Stimulated activated naive B cell treated with anti-CD40 and anti-IgM and Interleukin-4, amounts not matched to agents 10 μg/mL and 1 μg/mL and 100 μg/mL, for 72 hours (primary cell): ENCODE measurements at places on chromosomes 7 and 10.

DNA sequence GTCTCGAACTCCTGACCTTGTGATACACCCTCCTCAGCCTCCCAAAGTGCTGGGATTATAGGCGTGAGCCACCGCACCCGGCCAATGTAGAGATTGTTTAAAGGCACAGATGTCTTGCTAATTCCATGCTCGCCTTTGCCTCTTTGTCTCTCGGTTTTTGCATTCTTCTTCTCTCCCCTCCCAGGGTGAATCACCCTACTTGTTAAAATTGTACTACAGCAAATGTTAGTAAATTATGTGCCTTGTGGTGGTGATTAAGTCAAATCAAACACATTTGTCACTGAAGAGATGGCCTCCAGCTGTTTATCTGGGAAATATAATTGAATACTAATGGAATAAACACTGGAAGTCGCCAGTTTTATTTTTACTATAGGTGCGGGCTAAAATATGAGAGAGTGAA, 384.4 kb upstream of the AUTS2 start:
- DNase-seq: no peak

- no peak for DNase-seq
Observed at GRCh38 chr7:158001003-158001402, 586.6 kb downstream of the PTPRN2 start.

- no peak for DNase-seq
Observed at GRCh38 chr10:91590142-91590903, 42.5 kb downstream of the PPP1R3C start.

DNA sequence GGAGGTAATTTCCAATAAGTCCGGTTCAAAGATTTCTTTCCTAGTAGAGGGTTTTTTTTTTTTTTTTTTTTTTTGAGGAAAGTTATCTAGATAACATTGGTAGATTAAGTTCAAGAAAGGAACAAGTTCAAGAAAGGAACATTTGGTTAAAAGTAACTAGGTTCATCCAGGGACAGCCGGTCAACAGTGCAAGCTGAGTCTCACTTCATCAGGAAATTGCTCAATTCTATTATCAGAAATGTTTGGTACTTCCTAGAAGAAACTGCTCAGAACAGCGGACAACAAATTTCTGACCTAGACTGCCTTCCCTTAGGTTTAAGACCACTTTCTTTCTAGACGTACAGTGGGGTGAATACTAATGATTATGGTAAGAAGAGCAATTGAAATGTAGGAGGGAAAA, 3.7 kb upstream of the IL2RA start:
- DNase-seq: no peak

GRCh38 chr10:2714597-2714996, 352.8 kb upstream of the PFKP start:
- DNase-seq: no peak

GRCh38 chr10:124077208-124077993, 16.0 kb downstream of the CHST15 start:
- DNase-seq: no peak

GRCh38 chr7:68955656-68956055, 642.6 kb upstream of the AUTS2 start:
- DNase-seq: no peak

GRCh38 chr10:98308669-98309365, 40.8 kb upstream of the LOXL4 start:
- no peak for DNase-seq

DNA sequence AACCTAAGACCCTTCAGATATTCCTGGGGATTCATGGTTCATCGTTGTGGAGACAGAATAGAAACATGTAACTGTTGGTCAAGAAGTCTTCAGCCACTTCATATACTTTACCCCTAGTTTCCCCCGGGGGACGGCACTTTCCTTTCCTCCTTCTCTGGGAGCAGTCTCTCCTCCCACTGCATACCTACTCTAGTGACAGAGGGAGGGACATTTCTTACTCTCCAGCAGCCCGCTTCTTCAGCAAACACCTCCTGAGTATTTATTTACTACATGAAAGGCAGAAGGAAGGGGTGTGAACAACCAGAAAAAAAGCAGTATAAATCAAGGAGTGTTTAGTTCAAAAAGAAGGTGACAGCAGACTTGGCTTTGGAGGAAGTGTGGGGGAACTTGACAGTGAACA, 69.0 kb downstream of the LHFPL3 start:
- no peak for DNase-seq

DNA sequence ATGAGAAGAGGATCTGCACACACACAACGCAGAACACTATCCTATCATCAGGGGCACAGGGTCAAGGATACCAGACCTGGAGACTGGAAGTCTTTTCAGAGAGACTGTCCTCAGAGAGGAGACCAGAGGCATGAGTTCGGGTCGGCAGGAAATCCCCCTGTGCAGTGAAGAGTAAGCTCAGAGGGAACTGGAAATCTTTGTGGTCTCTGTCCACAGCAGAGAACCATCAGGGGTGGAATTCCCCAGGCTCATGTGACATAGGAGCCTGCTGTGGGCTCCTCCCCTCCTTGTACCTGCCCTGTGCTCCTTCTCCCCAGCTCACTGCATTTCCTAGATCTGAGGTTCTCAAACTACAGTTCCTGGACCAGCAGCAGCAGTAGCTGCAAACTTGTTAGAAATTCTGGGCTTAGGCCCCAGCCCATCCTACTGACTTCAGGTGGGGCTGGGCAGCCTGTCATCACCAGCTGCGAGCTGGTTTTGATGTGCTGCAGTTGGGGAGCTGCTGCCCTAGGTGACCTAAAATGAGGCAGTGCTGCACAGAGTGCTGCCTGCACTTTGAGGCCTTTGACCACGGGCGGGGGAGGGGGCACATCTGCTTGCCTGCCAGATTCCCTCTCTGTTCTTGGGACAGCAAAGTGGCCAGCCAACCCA, 2.4 kb downstream of the ZMIZ2 start:
- peak; percentile 87 for DNase-seq

DNA sequence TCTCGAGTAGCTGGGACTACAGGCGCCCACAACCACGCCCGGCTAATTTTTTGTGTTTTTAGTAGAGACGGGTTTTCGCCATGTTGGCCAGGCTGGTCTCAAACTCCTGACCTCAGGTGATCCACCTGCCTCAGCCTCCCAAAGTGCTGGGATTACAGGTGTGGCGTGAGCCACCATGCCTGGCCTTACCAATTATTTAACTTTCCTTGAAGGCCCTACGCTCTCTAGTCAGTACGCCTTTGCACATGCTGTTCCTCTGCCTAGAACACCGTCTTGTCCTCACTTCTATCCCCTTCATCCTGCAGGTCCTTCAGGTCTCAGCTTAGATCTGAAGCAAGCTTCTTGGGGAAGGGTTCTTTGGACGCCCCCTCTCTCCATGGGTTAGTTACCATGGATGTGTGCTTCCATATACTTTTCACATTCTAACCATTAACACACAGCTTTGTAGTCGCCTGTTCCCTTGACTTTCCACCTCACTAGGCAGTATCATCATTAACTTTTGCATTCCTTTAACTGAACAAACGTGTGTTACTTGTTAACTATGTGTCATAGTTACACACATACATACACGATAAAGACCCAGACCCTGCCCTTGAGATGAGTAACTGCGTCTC, 592 bp upstream of the ATP6V1F start:
- no peak for DNase-seq

DNA sequence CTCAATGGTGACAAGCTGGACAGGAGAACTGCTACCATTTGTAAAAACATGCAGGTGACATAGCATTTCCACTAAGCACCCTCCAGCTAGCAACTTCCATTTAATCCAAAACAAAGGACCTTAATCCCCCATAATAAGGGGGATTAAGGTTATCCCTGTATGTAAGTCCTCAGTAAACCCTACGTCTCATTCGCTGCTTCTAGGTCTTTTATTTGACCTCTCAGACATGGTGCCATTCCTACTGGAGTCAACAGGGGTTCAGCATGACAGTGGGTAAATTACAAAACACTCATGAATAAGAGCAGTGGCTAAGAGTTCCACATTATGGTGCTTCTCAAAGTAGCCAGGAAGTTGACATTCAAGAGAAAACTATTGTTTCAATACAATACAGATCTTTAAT, 121.8 kb upstream of the CAV2 start:
- DNase-seq: no peak

DNA sequence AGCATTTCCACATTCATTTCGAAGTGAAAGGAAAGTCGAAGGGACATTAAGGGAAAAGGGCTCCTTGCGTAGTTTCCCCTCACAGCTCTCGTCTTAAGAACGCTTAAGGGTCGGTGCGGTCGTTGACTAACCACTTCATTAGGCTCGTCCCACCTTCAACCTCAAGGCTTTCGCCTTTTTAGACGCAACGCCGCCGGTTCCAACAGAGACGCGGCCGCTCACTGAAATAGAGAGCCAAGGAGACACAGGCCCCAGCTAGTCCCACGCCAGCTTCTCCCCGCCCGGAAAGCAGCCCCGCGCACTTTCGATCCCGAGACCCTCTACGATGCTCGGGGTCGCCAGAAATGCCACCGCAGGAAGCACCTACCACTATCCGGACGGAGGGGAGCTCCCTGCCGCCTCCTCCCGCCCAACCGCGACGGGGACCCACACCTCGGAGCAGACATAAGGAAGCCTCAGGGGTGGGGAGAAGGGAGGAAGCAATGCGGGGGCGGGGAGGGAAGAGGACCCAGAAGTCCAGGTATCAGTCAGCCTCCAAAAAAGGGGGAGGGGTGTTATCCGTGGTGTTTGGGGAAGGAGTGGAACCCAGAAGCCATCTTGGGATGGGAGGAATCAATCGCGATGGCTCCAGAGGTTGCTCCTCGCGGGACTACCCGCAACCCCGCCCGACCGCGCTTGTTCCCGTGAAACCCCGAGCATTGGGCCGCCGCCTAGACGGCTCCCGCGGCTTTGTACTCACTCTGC, 559 bp downstream of the TRA2A start:
- DNase-seq: peak; percentile 44

DNA sequence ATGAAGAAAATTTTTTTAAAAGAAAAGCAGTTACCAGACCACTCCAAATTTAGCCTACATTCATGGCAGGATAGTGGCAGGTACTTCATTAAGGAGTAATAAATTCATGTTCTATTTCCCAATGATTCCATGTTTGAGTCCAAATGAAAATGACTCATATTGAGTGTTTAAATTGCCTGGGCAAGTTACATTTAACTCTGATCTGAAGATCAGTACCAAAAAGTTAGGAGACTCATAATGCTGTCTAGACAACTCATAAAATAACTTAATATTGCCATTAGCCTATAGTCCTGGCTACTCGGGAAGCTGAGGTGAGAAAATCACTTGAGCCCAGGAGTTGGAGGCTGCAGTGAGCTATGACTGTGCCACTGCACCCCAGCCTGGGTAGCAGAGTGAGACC, 13.0 kb downstream of the BRAF start:
- DNase-seq: no peak

- DNase-seq: no peak
Observed at GRCh38 chr7:148799893-148800555, 84.1 kb downstream of the EZH2 start.

- DNase-seq: no peak
Observed at GRCh38 chr7:101588131-101588935, 40.8 kb downstream of the MYL10 start.

DNA sequence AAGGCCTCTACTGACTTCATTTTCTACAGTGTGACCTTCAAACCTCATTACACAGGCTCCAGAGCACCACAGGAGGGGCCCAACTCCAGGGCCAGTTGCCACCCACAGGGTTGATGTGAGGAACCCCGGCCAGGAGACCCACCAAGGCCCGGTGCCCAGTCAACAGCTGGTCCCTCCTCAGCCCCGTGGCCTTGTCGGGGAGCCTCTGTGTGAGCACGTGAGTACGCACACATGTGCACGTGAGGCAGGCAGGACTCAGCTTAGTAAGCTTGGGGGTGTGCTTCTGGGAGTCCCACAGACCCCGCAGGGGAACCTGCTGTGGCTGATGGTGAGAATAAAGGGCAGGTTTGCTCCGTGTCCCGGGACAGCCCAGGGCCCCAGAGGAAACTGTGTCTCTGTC, 104.5 kb downstream of the VIPR2 start:
- DNase-seq: no peak

DNA sequence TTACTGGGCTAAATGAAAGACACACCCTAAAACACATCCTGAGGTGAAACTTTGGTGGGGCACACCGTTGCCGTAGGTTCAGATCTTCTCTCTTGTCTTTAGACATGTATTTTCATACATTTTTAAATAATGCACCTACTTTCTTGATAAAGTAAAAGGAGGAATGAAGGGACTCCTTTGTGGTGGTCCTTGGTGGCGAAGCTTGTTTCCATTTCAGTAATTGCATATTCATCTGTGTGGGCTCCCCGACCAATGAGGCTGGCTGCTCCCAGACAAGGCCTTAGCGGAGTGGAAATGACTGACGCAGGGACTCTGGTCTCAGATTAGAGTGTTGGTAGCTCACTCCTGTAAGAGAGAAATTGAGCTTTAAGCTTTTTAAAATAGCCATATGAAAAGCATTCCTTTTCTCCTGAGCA, 815 bp downstream of the CCSER2 start:
- DNase-seq: peak; percentile 57

GRCh38 chr10:95462740-95463667, 98.2 kb downstream of the SORBS1 start:
- no peak for DNase-seq

DNA sequence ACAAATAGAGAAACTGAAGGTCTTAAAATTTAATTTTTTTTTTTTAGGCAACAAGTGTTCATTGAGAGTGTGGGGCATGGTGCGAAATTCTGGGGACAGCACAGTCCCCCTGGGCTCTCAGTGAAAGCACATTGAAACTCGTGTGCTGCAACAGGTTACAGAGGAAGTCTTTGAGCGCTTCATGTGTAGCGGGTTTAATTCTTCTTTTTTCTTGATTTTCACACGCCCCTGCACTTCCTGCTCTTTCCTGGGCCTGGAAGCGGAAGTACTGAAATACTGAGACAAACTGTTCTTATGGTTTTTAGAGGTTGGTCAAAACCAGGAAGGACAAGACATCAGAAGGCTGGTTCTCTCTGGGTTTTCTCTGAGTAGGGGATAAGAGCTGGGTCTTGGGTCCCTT, 203.5 kb downstream of the PTEN start:
- DNase-seq: peak; percentile 23

- no peak for DNase-seq
Observed at GRCh38 chr7:134789967-134790685, 10.7 kb downstream of the CALD1 start.

- DNase-seq: no peak
Observed at GRCh38 chr10:122847782-122848604, 2.3 kb upstream of the CUZD1 start.

DNA sequence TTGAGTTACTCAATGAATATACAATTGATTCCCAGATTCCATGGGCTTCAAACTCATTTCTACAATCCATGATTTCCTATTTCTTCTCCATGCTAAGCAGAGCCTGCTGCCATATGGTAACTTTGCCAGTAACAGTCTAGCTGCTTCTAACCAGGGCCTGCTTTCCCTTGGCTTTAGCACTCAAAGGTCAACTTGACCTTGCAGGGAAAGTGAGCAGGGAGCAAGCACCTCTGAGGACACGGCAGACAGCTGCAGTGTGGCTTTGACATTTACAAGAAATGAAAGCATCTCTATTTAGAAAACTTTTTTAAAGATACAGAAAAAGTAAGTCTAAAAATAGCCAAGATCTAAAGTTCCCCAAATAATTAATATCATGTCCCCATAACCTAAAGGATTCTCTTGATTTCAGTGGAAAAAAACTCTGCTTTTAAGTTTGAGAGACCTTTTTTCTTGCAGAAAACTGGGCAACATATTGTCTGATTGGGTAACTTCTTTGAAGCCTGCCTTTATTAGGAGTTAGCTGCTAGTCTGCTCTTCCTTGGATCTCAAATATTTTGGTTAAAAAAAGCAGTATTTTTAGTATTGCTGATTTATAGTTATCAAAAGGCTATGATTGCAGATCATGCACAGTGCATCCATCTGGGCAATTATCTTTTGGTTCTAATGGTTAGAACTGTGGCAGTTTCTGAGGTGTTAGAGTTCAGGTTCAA, 257.9 kb downstream of the AHR start:
- no peak for DNase-seq
